CD14-positive monocyte (primary cell): ENCODE measurements at places on chromosomes 4 and X. TPM values are rescaled to one million over a fixed set of nuclear protein-coding genes. Genes with fewer than 3 reads are reported as not detected.

KIAA1210 gene
- not detected for polyA plus RNA-seq

IL1RAPL1 gene
- not detected for polyA plus RNA-seq

BMP3 gene
- polyA plus RNA-seq = not detected in 2 replicates

UBA1 gene
- 125 TPM for polyA plus RNA-seq

GYPB gene
- polyA plus RNA-seq = not detected

TLR10 gene
- 1.2 TPM for polyA plus RNA-seq

TMEM131L gene
- 26.0 TPM for polyA plus RNA-seq

SPANXC gene
- polyA plus RNA-seq = not detected

DNA sequence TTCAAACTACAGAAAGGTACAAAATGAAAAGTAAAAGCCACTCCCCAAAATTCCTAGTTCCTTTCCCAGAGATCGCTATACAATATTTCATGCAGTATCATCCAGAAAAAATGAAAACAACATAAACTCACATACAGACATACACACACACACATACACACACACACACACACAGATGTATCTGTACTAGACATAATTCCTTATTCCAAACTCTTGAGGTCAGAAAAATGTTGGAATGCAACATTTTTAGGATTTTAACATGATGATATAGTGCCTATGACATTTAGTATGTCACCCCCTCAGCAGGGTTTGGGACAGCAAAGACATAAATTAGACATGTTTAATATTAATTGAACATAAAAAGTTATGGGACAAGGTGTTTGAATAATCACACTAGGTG, 73.4 kb upstream of the LHFPL1 start:
- H3K4me3 ChIP-seq = no peak overlapping the region
- H3K4me1 ChIP-seq = no peaks in the 10 kb centered on the region
- DNase-seq = no peak
- no peak overlapping the region for H3K27ac ChIP-seq
- no peaks in the 10 kb centered on the region for H3K36me3 ChIP-seq
- no peaks in the 10 kb centered on the region for H3K27me3 ChIP-seq

- peak; percentile 62 for DNase-seq
- H3K36me3 ChIP-seq = no peaks in the 10 kb centered on the region
- H3K27me3 ChIP-seq = no peaks in the 10 kb centered on the region
Measured at GRCh38 chr4:119100655-119101054, 35.0 kb upstream of the MYOZ2 start.

GRCh38 chrX:9848718-9849479, 62.7 kb downstream of the SHROOM2 start:
- peaks cover 2% of the 10 kb centered on the region for H3K27me3 ChIP-seq
- H3K36me3 ChIP-seq = no peaks in the 10 kb centered on the region
- H3K27ac ChIP-seq = no peak overlapping the region

GRCh38 chrX:68666580-68666979, 19.1 kb downstream of the STARD8 start:
- no peaks in the 10 kb centered on the region for H3K36me3 ChIP-seq
- DNase-seq = peak; percentile 77
- peaks cover 24% of the 10 kb centered on the region for H3K4me1 ChIP-seq
- no peak overlapping the region for H3K4me3 ChIP-seq
- H3K27ac ChIP-seq = peak overlapping the region; percentile 76
- no peaks in the 10 kb centered on the region for H3K27me3 ChIP-seq

DNA sequence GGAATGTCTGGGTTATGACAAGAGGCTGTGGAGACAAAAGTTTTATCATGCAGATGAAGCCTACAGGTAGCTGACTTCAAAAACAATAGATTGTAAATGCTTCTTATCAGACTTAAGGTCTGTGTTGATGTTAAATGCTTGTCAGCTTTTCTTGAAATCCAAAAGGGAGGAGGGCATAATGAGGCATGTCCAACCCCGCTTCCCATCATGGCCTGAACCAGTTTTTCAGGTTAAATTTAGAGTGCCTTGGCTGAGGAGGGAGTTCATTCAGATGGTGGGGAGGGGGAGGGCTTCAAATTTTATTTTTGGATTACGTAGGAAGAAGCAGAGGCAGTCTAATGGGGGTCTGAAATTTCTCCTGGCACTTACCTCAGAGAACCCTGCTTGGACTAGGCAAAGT, 207.7 kb upstream of the HDX start:
- H3K27me3 ChIP-seq = no peaks in the 10 kb centered on the region
- no peak overlapping the region for H3K4me3 ChIP-seq
- H3K36me3 ChIP-seq = no peaks in the 10 kb centered on the region
- DNase-seq = no peak
- H3K4me1 ChIP-seq = peaks cover 4% of the 10 kb centered on the region

DNA sequence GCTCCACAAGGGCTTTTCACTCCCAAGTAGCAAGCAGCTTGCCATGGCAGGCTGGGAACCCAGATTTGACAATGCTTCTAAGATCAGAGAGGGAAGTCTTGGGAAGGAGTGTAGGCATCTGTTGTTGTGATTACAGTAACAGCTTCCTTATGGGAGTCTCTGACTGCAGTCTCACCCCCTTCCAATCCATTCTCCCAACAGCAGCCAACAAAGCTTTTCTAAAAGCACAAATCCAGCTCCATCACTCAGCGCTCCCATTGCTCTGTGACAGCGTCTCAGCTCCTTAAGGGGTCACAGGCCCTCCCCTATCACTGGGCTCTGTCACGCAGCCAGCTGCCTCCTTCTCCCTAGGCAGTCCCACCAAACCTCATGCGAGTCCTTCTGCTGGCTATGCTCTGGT, 7.1 kb downstream of the IGFBP7 start:
- no peak for DNase-seq
- no peak overlapping the region for H3K27ac ChIP-seq
- no peaks in the 10 kb centered on the region for H3K27me3 ChIP-seq
- no peaks in the 10 kb centered on the region for H3K4me1 ChIP-seq
- peaks cover 8% of the 10 kb centered on the region for H3K36me3 ChIP-seq
- H3K4me3 ChIP-seq = no peak overlapping the region

DNA sequence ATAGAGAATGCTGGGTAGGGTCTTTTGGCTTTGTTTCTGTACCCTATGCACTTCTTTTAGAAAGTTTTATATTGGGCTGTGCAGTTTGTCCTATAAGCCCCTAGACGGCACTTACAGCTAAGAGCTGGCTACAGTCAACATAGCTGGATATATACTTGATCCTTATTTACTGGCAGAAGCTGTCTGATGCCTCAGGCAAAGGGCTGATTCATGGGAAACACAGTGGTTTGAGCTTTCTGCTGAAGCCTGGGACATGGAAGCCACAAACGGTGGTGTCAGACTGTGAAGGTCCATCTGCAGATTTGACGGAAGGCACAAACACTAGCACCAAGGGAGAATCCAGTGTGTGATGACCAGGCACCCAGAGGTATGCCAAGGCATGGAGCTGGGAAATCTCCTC, 608.4 kb downstream of the ANKRD50 start:
- no peaks in the 10 kb centered on the region for H3K36me3 ChIP-seq
- no peak overlapping the region for H3K27ac ChIP-seq
- no peak overlapping the region for H3K4me3 ChIP-seq
- H3K27me3 ChIP-seq = no peaks in the 10 kb centered on the region
- no peak for DNase-seq

DNA sequence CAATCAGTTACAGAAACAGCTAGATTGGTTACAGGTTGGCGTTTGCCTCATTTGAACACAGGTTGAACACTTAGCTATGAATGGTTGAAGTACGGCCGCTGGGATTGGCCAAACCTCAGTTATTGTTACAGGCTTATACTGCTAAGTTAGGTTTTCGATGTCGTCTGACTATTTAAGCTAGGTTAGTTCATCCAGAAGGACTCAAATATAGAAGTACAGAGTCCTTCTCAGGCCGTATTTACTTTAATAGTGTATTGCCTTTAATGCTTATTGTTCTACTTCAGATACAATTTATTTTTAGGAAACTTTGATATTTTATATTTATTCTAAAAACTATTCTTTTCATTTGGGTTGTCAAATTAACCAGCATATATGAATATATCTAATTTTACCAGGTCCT, 334.7 kb downstream of the FAT4 start:
- DNase-seq = no peak
- no peak overlapping the region for H3K4me3 ChIP-seq
- no peaks in the 10 kb centered on the region for H3K36me3 ChIP-seq
- no peaks in the 10 kb centered on the region for H3K27me3 ChIP-seq
- H3K27ac ChIP-seq = no peak overlapping the region
- H3K4me1 ChIP-seq = no peaks in the 10 kb centered on the region

- H3K4me1 ChIP-seq = no peaks in the 10 kb centered on the region
- H3K4me3 ChIP-seq = no peak overlapping the region
- H3K27ac ChIP-seq = no peak overlapping the region
- H3K36me3 ChIP-seq = no peaks in the 10 kb centered on the region
Measured at GRCh38 chrX:17817251-17817650, 43.8 kb downstream of the RAI2 start.

- H3K27ac ChIP-seq = peak overlapping the region; percentile 98
- no peaks in the 10 kb centered on the region for H3K36me3 ChIP-seq
- no peaks in the 10 kb centered on the region for H3K27me3 ChIP-seq
- H3K4me1 ChIP-seq = peaks cover 24% of the 10 kb centered on the region
- DNase-seq = peak; percentile 94
Measured at GRCh38 chr4:119025420-119025819, 110.2 kb upstream of the MYOZ2 start.

GRCh38 chr4:147194114-147194513, 248.4 kb upstream of the TTC29 start:
- no peaks in the 10 kb centered on the region for H3K4me1 ChIP-seq
- DNase-seq = no peak
- H3K4me3 ChIP-seq = no peak overlapping the region

DNA sequence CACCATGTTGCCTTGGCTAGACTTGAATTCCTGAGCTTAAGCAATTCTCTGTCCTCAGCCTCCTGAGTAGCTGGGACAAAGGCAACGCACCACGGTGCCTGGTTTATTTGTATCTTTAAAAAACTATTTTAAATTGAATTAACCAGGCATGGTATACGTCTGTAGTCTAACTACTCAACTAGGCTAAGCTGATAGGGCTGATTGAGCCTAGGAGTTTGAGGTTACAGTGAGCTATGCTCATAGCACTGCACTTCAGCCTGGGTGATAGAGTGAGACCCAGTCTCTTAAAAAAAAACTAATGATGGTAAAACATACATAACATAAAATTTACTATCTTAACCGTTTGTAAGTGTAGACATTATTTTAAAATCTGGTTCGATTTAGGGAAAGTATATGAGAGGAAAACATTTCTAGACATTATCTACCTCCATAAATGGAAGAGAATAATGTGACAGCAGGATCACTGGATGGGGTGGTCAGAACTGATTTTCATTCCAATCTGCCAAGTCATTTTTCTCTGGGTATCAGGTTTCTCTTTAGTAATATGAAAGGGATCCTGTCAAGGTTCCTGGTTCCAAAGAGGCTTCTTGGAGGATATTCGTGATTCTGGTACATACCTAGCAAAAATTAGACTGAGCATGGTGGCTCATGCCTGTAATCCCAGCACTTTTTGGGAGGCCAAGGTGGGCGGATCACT, 8.7 kb upstream of the ITGB1BP2 start:
- no peaks in the 10 kb centered on the region for H3K27me3 ChIP-seq
- no peaks in the 10 kb centered on the region for H3K4me1 ChIP-seq
- H3K27ac ChIP-seq = no peak overlapping the region

DNA sequence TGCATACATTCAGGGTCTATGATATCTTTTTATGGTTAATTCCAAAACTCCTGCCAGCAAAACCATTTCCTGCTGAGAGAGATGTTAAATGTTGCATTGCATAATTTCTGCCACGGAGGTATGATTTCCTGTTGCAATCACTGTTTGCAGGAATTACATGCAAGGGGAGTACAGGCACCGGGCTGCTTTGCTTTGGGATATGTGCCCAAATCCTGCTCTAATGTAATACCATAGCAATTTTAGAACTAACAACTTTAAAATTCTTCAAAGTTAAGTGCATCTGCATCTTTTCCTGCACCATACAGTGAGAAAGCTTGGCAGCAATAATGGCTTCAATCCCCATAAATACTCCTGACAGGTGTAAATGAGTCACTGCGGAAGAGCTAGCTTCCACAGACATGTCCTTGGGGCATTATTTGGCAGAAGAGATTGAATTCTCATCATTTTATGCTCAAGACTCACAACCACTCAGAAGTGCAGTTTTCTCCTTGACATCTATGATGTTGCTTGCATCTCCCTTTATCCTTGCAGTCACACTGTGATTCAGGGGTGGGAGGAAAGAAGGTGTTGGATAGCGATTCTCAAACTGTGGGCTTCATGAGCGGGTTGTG, 29.6 kb downstream of the TRIM2 start:
- no peaks in the 10 kb centered on the region for H3K36me3 ChIP-seq
- no peak for DNase-seq
- no peak overlapping the region for H3K27ac ChIP-seq
- peaks cover 10% of the 10 kb centered on the region for H3K4me1 ChIP-seq
- H3K27me3 ChIP-seq = no peaks in the 10 kb centered on the region

DNA sequence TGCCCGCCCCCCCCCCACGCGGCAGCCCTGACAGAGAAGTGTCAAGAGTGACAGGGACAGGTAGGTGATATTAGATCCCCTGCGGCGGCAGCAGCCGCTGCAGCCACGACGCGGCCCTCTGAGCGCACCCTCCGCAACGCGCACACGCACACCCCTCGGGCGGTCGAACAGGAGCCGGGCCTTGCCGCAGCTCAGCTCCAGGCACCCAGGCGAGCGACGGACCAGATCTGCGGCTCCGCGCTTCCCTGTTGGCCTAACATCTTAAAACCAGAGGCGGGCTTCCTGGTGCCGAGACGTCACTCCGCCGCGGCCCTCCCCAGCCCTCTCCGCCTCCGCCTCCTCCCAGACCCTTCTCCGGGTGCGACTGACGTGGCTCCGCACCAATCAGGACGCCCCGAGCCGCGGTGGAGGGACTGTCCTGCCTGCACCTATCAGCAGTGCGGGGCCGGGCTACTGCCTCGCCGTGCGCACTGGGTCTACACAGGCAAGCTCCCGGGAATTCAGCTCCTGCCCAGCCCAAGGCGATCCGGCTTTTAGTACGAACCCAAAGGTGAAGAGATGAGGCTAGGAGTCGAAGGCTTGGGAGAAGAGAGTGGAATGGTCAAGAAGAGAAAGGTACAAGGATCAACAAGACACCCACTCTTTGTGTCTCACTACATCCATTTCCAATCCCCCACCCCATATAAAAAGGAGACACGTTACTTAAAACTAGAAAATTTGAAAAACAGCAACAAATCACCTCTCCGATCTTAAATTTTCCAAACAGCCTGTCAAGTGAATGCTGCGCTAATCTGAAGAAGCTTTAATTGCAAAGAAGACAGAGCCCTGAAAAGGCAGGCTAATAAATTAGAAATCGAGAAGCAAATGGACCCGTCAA, at the start of gene PITX2:
TSS of gene PITX2 (minus strand) at position 237 of the 877 bp plus-strand sequence. CDS start 617 bp downstream, outside the sequence.
- DNase-seq = no peak
- peak within 1 kb of the TSS; percentile 56 for H3K4me3 ChIP-seq

DNA sequence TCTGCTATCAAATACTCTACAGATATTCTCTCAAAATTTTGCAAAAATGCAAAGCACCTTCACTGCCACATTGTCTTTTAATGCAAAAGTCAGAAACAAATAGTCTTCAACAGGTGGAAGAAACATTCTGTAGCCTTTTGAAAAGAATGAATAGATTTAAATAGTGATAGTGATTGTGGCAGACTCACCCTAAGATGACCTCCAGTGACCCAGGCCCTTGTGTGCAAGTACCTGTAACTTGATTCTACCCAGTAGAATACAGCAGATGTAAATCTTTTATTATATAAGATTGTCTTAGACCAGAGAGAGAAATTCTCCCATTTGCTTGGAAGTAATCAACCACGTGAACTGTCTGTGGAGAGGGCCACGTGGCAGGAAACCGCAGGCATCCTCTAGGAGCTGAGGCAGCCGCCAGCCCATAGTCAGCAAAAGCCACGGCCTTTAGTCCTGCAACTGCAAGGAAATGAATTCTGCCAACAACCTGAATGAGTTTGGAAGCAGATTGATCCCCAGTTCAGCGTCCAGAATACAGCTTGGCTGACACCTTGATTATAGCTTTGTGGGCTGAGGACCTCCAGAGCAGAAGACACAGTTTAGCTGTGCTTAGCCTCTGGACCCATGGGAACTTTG, 272.5 kb downstream of the ARHGAP10 start:
- peaks cover 39% of the 10 kb centered on the region for H3K4me1 ChIP-seq
- no peak overlapping the region for H3K4me3 ChIP-seq
- no peaks in the 10 kb centered on the region for H3K36me3 ChIP-seq
- H3K27me3 ChIP-seq = no peaks in the 10 kb centered on the region
